Ecto neural progenitor cell (in vitro differentiated cells): ENCODE measurements at places on chromosomes 11 and 22.

- no peak for DNase-seq
Measured at GRCh38 chr11:122572592-122572991, 82.9 kb upstream of the UBASH3B start.

DNA sequence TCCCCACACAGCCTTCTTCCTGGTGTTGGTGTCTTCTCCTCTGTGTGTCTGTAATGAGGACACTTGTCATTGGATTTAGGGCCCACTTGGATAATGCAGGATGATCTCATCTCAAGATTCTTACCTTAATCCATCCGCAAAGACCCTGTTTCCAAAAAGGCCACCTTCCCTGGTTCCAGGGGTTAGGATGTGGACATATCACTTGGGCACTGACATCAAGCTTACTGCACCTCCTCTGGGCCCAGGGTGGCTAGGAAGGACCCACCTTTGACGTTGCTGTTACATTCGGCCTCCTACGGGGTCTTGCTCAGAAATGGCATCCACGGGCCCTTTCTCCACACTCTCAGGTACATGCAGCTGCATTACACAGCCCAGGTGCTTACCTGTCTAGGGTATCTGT is 535.9 kb downstream of the BRD1 start:
- peak; percentile 13 for DNase-seq

- DNase-seq, result no peak
Measured at GRCh38 chr11:35029979-35030682, 108.8 kb upstream of the CD44 start.

- DNase-seq, result no peak
Measured at GRCh38 chr11:995752-996420, 40.6 kb downstream of the MUC6 start.

DNA sequence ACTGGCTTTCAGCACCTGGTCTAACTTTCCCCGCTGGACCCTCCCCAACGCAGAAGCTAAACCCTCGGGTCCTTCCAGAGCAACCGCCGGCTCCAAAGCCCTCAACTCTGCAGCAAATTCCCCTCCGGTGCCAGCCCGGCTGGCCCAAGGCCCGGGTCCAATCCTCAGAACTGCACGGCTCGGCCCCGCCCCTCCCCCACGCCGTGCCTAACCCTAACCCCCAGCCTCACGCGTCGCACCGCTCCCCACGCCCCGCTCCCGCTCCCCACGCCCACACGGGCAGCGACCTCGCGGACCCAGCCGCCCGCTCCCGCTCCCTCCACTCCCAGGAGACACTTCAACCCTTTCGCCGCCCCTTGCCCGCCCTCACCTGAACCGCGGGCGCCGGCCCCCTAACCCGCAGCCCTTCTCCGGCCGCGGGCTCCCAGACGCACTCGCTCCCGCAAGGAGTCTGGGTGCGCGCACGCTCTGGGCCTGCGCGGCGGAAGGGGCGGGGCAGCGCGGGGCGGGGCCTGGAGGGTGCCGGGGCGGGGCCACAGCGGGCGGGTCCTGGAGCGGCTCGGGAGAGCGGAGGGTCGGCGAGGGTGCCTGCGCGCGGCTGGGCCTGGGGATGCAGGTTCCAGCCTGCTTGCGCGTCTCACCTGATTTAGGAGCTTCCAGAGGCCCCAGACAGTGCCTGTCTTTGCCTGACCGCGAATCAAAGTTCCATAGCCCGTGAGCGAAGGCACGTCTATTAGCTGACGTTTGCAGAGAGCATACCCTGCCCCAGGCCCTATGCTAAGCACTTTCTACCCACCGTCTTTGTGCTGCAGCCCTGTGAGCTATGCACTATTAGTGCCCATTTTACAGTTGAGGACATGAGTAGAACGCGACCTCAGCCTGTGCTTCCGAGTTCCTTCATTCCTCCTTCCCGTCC is at the start of gene NFRKB:
TSS of gene NFRKB (minus strand) at position 453 of the 916 bp plus-strand sequence. CDS start 2,729 bp downstream, outside the sequence.
- DNase-seq, result peak; percentile 96

- no peak for DNase-seq
Measured at GRCh38 chr11:78860720-78861422, 286.2 kb upstream of the NARS2 start.

- DNase-seq, result no peak
Measured at GRCh38 chr11:70733327-70734325, 335.3 kb downstream of the CTTN start.

DNA sequence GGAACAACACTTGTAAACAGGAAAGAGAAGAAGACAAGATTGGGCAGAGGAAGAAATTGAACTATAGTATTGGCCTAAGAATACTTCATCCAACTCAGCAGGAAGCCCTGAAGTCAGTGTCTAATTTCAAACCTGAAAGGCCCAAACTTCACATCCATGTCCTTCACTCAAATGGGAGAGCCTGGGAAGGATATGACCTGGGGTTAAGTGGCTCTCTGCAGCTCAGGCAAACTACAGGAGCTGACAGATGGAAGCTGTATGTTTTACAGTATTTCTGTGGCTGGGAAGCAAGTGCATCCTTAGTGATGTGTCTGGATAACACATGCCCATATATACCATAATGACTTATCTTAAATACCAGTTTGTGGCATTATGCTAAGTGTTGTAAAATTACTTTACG is 196.2 kb downstream of the SOX6 start:
- DNase-seq, result no peak

GRCh38 chr11:65169164-65169641 is 830 bp upstream of the SPDYC start:
- no peak for DNase-seq

GRCh38 chr11:131178596-131178995 is 191.8 kb upstream of the NTM start:
- no peak for DNase-seq

GRCh38 chr22:41311487-41311886 is 10.2 kb downstream of the ZC3H7B start:
- no peak for DNase-seq

- no peak for DNase-seq
Measured at GRCh38 chr22:42704896-42705295, 15.8 kb downstream of the A4GALT start.

- DNase-seq, result no peak
Measured at GRCh38 chr11:94125407-94126115, 3.1 kb upstream of the PANX1 start.

DNA sequence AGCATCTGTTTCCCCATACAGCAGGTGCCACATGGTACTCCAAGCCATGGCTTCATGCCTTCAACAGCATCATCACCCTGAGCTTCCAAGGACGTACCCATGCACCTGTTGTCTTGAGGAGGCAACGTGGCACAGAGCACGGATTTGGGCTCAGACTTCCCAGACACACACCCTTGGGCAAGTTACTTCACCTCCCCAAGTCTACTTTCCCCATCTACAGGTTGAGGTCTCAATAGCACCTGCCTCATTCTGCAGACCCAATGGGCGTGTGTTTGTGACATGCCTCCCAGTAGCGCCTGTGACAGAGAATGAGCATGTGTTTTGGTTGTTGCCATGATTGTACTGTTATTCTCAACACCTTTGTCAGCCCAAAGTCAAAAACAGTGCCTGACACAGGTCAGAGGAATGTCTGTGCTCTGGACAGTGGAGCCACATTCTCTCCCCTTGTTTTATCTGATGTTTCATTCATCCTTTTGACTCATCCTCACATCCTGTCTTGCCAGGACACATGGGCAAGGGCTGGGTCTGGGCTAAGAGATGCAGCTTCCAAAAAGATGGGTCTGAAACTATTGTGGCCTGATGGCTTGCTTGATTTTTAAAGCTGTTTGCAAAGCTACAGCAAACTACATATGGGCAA is 53.4 kb upstream of the CCND1 start:
- DNase-seq, result no peak
